ENCODE measurements at places on chromosomes 5 and 9.
A peak's percentile ranks its signal among the peaks of the same experiment; 100 is the strongest.

DNA sequence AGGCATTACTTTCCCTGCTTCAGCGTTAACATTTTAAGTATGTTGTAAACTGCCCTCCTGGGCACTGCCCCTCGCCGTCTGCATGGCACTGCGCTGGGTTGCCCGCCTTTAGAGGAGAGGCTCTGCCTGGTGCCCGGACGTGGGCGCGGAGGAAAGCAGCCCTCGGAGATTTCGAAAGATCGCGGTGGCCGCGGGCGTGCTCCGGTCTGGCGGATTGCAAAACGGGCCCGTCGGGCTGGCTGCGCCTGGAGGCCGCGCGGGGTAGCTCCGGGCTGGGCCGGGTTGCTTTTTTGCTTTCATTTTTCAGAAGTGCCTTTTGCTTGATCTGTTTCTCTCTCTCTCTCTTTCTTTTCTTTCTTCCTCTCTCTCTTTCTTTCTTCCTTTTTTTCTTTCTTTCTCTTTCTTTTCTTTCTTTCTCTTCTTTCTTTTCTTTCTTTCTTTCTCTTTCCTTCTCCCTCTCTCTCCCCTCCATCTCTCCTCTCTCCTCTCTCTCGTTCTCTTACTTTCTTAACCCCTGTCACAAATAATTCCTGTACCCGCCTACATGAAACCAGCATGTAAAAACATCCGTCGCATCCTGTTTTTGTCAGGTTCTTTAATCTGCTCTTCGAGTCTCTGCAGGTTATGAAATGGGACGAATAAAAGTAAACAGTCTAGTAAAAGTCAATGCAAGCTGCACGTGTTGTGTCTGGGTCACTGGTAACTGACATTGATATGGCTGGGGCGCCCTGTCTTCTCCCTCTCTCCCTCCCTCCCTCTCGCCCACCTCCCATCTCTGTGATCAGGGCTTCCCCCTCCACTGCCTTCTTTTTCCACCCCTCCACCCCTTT lies 1.7 kb downstream of the FST start:
- peak; percentile 42 for DNase-seq

- DNase-seq = peak; percentile 6
Measured at GRCh38 chr5:116574367-116575325, at the start of gene SEMA6A. Gene SEMA6A, minus strand, starts transcription at chr5:116574823. Its CDS starts 69,879 bp downstream, at chr5:116504944.

DNA sequence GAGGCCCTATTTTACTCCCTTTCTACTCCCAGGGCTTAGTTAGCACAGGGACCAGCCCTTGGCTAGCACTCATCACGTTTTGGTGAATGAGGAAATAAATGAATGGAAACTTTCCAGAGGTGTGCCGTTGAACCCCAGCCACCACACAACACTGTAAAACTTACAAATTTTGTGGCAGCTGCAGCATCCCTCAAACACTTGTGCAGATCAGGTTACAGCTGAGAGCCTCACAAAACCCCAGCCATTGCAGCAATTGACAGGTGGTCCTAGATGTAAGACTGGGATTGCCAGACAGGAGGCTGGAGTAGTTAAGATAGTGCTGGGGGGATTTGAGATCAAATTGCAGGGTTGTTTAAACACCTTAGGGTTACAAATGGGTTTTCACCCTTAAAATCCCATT lies 482.2 kb upstream of the KIF2A start:
- no peak for DNase-seq

DNA sequence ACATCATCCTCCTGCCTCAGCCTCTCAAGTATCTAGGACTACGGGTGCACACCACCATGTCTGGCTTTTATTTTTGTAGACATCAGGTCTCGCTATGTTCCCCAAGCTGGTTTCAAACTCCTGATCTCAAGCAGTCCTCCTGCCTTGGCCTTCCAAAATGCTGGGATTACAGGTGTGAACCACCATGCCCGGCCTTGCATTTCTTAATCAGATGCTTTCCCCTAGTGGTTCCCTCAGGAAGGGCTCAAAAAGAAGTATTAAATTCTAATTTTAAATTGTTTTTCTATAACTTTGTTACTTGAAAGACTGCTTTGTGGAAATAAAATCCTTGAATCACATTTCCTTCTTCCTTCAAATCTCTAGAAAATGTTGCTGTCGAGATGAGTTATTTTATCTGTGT lies 79.5 kb upstream of the ROR2 start:
- DNase-seq = no peak

DNA sequence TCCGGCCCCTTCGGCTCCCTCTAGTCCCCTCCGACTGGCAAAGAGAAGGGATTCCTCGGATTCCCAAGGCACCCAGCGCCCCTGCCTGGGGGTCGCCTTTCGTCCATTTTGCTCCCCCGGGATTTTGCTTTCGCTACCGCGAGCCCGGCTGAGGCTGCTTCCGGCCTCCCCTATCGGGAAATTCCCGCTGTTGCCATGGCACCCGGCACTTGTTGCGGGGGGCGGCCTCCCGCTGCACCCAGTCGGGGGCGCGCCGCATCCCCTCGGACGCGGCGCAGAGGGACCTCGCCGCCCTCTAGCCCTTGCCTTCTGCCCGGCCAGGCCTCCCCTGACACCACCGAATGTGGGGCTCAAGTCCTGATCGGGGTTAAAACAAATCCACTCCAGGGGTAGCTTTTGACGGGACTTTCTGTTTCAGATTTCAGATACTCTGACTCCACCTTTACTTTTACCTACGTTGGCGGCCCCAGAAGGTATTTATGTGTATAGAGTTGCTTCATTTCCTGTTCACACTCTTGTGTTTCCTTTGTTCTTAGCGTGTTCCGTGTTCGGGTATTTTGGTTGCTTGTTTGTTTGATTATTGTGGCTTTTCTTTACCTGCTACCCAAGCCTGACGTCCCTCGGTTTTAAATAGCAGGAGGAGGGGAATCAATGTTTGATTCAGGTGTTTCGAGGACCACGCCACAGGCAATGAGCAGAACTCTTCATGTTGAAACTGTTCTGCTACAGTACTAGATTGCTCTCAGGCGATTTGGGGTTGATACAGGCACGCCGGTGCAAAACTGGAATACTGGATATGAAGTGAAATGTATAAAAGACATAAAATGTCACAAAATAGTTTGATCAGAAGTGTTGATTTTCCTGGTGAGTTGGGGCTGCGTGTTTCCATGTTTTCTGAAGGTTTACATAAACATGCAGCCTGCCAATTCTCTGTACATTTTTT lies 1.5 kb downstream of the PARP8 start:
- peak; percentile 85 for DNase-seq

GRCh38 chr9:97321691-97322090 lies 14.2 kb downstream of the CCDC180 start:
- no peak for DNase-seq

DNA sequence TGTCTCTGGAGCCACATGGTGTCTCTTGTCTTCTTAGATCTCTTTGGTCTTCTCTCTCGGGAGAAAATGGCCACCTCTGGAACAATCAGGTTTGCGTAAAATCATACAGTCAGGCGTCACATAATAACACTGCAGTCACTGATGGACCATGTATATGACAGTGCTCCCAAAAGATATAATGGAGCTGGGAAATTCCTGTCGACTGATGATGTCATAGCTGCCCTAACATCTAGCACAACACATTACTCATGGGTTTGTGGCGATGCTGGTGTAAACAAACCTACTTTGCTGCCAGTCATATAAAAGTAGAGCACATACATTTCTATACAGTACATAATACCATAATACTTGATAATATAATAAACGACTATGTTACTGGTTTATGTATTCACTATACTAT lies 30.1 kb upstream of the RAI14 start:
- no peak for DNase-seq

GRCh38 chr9:130227833-130228232 lies 37.7 kb upstream of the HMCN2 start:
- no peak for DNase-seq

GRCh38 chr5:148739524-148739923 lies 85.2 kb upstream of the HTR4 start:
- no peak for DNase-seq

DNA sequence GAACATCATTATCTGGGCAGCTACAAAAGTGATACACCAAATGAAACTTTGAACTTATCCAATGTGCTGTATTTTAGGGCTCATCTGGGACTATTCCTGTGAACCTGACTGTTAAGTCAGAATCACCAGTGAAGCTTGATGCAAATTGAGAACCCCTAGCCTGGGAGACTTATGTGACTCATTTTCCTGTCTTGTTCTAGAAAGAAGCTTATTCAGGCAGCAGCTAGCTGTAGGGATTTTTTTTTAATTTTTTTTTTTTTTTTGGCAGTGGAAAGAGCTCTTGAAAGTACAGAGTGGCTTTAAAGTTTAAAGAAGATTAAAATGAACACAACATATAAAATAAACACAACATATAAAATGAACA lies 81.1 kb upstream of the TNFAIP8 start:
- peak; percentile 80 for DNase-seq

GRCh38 chr9:111744363-111744762 lies 50.4 kb downstream of the SHOC1 start:
- no peak for DNase-seq

DNA sequence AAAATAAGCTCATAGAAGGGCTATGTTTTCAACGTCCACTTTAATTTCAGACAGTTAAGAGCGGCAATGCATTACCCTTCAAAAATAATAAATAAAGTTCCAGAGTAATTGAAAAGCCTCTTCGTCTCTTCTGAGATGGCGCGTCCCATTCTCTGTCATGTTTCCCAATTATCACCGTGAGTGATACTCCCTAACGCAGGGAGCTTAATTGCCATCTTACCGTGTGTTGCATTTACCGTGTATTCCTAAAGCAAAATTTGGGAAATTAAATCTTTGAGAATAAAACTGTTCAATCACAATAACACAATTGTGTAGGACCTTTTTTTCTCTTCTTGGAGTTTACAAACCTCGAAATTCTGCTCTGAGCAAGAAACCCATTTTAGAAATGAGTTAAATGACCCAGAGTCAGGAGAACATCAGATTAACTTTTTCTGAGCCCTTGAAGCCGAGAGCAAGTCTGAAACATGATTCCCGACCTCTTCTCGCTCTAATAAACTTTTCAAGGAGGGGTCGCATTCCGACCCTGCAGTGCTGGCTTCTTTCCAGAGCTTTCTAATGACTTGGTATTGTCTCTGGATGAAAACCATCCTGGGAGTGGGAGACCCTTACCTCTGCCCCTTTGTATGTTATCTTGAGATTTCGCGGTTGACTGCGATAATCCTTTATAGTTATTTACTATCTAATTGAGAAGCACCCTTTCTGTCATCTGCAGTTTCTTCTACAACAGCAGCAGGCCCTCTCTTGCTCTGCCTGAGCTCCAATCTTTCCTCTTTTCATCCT lies 251.5 kb downstream of the FSTL4 start:
- no peak for DNase-seq

DNA sequence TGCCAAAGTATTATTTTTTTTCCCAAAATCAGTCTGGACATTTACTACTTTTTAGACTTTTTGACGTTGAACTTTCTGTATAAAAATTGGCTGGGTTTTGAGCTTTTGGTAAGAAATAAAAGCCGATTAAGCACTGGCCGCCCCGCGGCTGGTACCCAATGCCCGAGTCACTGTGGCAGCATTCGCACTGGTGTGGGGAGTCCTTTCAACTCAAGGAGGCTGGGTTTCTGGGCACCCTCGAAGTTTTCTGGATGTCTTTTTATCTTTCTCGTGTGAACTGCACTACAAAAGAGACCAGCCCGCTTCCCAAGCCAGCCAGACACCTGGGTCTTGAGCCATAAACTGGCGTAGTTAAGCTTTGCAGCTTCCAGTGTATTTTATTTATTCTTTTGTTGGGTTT lies 72.0 kb upstream of the OTULINL start:
- DNase-seq = no peak

DNA sequence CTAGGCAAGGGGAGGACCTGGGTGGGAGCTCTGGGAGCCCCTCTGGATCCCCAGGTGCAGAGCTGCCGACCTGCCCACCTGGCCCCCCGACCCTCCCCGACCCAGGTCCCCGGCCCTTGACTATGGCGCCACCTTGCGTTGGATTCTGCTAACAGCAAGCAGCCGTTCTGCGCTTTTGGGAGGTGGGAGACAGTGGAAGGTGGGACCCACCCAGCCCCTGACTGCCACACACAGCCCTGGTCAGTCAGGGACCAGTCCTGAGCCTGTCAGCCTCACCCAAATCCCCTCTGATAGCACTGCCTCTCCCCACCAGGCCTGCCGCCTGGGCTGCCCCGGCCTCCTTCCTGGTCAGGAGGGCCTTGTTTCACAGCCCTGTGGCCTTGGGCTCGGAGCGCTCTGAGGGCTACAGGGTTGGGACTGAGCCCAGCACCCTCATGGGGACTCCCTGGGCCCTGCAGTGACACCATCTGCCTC lies 77.9 kb downstream of the HMCN2 start:
- no peak for DNase-seq

DNA sequence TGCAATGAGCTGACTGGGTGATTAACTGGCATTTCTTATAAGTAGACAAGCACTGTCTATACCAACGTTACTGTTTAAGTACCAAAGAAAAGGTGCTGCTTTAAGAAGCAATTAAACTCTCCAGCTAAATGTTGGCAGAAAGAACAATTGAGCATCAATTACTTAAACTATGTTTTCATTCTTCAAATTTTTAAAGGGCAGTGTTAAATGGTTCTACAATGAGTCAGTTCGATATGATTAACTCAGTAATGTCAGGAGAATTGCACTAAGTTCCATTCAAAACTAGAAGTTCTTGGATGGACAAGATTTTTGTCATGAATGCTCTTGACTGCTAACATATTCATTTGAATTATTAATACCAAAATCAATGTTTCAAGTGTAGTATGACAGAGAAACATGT lies 593.7 kb downstream of the DNAH5 start:
- no peak for DNase-seq

GRCh38 chr5:53779541-53779981 lies 219.1 kb downstream of the NDUFS4 start:
- no peak for DNase-seq

DNA sequence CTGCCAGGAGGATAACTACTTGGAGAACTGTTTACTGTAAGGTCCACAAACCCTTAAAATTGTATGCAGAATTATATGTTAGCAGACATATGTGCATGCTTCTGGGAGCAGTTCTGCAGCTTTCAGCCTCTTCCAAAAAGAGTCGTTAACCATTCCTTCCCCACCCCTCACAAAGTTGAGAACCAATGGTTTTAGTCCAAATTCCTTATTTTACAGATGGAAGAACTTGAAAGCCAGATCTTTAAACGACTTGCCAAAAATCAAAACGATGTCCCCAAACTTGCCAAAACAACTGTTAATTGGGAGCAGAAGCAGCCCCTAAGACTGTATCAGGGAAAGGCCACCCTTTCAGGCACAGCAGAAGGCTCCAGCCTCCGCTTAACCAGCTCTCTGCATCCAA lies 266.4 kb upstream of the ANKRD55 start:
- DNase-seq = no peak
